Cerebellar nuclear complex (tissue), 1 donor: ENCODE measurements at places on chromosomes 4 and X.

GRCh38 chr4:82780752-82781231, 17.8 kb downstream of the SCD5 start:
- DNase-seq: no peak

- no peak for DNase-seq
These were observed 23.0 kb upstream of the MAOA start for GRCh38 chrX:43633081-43633480.

- DNase-seq: no peak
These were observed 15.3 kb downstream of the ATP1B4 start for GRCh38 chrX:120377179-120377578.

GRCh38 chr4:72974694-72975487, 94.6 kb downstream of the COX18 start:
- no peak for DNase-seq

- no peak for DNase-seq
These were observed 151.5 kb downstream of the PTTG2 start for GRCh38 chr4:38111717-38112116.

GRCh38 chrX:130110379-130111219, at the start of gene ELF4:
Gene ELF4, minus strand, starts transcription at chrX:130110497. Its CDS starts 29,167 bp downstream, at chrX:130081330.
- DNase-seq: no peak

GRCh38 chr4:13368217-13368616, 115.9 kb downstream of the RAB28 start:
- DNase-seq: no peak

- DNase-seq: peak; percentile 11
These were observed 105.6 kb downstream of the HNRNPD start for GRCh38 chr4:82268050-82268825.

- no peak for DNase-seq
These were observed 175.0 kb upstream of the HS3ST1 start for GRCh38 chr4:11603591-11604194.

DNA sequence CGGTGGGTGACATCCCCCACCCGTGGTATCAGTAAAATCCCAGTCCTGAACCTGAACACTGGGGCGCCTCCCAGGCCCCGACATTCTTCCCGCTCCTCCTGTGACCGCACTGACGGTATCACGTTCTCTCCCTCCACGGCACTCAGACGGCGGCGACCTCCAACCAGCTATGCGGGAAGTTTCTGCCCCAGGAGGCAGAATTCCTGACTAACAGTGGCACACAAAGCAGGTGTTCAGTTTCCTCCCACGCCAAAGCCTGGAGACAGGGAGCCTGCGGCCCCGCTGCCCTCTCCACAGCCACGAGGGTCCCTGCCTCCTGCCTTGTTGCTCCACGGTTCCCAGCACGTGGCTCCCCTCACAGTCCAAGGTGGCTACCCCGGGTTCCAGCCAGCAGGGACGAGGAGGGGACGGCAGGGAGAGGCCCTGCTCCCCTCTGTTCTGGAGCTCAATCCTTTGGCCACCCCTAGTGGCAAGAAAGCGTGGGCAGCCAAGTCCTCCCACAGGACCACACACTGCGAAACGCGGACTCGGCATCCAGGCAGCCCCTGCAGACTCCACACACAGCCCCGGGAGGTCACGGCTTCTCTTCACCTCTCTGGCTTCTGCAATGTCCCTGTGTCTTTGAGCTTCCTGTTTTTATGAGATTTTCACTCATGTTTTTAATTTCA, 15.2 kb downstream of the CTBP1 start:
- no peak for DNase-seq

DNA sequence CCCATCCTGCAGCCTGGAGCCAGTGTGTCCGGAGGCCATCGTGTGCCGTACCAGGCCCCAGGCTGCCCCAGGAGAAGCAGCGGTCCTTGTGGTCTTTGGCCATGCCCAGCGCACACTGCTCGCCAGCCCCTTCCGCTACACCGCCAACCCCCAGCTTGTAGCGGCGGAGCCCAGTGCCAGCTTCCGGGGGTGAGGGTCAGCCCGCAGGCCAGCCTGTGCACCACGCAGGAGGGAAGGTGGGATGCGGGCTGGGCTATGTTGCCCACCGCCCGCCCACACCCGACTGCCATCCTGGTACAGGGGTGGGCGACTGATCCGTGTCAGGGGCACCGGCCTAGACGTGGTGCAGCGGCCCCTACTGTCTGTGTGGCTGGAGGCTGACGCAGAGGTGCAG, 7.6 kb upstream of the SRPK3 start:
- no peak for DNase-seq

GRCh38 chr4:97074531-97074930, 1068.7 kb downstream of the STPG2 start:
- DNase-seq: peak; percentile 52

DNA sequence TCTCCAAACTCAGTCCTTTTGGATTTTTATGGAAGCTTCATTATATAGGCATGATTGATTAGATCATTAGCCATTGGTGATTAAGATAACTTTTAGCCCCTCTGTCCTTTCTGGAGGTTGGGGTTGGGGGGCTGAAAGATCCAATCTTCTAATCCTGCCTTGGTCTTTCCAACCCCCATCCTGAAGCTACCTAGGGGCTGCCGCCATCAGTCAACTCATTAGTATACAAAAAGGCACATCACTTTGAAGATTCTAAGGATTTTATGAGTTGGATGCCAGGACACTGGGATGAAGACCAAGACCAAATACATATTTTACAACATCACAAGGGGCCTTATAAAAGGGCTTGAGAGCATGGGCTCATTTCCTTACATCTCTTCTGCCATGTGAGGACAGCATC, 47.5 kb downstream of the CYTL1 start:
- no peak for DNase-seq

DNA sequence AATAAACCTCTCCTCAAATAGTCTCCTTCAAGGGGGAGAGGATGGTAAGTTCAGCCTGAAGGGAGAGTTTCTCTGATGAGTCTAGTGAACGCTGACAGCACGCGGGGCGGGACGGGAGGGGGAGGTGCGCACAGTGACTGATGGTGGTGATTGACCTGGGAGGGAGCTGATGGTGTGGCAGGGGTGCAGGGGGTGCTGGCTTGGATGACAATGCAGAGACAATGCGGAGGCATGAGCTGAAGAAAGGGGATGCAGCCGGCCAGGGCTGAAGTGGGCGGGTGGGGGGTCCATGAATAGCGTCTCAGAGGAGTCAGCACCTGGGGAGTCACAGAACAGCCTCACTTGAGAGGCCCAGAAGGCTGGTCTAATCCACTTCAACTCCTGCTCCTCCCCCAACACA, 142.5 kb upstream of the PJA1 start:
- DNase-seq: no peak
